ENCODE measurements at places on chromosomes 7 and 10.

GRCh38 chr10:113866551-113867394 is 12.3 kb downstream of the NHLRC2 start:
- DNase-seq: no peak

DNA sequence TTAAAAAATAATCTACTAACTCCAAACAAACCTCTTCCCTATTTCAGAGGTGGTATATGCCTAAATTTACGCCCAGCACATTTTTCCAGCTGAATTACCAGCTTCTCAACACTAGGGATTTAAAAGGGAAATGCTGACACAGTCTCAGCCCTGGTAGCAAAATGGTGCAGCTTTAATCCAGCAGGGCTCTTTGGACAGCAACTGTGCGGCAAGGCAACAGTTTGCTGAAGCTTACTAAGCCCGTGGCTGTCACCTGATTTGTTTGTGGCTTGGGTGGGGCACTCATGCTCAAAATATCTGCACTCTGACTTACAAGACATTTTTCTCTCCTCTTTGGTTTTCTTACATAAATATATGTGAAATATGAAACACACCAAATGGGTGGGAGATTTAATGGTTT is 206.7 kb downstream of the POU6F2 start:
- DNase-seq: no peak

GRCh38 chr7:24980534-24981170 is 674 bp upstream of the OSBPL3 start:
- no peak for DNase-seq

DNA sequence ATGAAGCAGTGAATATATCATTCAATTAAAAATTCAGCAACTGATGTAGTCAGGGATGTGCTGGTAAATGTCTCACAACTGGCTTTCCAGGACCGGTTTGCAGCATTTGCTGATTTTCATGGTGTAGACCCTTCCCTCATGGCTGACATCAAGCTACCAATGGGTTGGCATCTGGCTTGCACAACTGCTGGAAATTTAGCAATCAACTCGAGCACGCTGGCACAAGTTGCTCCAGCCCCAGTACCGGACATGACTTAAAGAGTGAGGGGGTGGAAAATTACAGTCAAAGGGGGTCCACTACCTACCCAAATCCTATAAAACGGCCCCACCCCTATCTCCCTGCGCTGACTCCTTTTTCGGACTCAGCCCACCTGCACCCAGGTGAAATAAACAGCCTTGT is 198.4 kb upstream of the NRP1 start:
- DNase-seq: no peak

DNA sequence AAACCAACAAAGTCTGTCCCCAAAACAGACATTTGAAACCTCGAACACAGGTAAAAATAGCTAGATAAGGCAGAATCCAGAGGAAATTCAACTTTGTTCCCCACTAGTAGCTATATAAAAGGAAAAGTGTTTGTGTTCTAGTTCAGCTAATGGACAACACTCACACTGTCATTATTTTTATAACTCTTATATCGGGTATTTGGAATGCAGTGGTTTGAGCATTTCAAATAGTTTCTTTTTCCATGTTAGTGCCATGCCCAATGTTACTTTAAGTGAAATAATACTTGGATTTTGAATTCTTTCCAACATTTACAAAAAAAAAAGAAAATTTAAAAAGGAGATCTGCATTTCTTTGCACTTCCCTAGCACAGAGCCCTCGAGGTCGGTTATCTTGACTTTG is 213.6 kb downstream of the DOCK4 start:
- DNase-seq: no peak

DNA sequence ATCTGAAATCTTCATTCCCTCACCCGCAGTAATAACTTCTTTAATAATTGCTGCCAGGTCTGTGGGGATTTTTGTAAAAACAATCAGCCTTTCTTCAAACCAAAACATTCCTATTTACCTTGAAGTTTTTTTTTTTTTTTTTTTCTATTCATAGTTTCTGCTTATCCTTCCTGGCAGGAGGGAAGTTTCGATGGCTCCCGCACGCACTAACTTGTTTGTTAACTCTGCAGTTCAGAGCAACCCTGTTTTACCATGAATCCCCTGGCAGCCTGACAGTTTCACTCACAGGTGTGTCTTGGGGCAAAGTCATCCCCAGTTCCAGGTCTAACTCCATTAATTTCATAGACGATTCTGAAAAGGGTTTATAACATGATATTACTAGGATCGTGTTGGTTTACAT is 149.3 kb downstream of the KLF6 start:
- no peak for DNase-seq

- DNase-seq: no peak
Observed at GRCh38 chr7:25662841-25663800, 434.8 kb upstream of the NPVF start.

Data from RCC 7860 (cell line).